Body of pancreas (tissue), 4 donors: ENCODE measurements at places on chromosomes 5 and 9.

DNA sequence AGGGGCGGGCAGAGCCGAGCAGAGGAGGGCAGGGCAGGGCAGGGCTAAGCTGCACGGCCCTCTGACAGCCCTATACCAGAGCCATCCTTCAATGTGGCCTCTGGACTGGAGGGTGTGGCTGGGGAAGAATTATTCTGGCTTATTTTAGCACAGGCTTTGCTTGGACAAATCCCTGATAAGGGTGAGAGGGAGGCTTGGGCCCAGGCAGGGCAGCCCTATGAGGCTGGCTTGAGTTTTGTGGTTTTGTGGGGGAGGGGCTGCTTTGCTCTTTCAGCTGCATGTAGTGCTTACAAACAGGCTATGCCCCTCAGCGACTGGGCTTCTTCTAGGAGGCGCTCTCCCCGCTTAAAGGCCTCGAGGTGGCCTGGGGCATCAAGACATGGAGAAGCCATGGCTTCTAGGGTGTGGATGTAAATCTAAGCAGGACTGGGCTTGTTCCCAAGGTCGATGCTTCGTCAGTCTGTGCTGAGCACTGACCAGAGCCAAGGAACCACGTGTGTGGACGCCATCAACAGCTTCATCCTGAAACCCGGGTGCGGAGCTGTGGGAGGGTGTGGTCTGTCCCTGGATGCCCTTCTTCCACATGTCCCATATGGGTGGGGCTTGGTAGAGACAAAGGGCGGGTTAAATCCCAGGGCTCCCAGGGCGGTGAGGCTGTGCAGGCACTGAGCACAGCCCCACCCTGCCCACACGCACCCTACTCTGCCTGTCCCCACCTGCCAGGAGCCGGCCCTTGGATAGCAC lies 45.7 kb upstream of the IPPK start:
- H3K27me3 ChIP-seq: no peaks in the 10 kb centered on the region
- no peaks in the 10 kb centered on the region for H3K4me1 ChIP-seq
- DNase-seq: no peak
- H3K36me3 ChIP-seq: peaks cover 24% of the 10 kb centered on the region
- H3K4me3 ChIP-seq: no peak overlapping the region

GRCh38 chr5:125950012-125950615 lies 473.1 kb upstream of the GRAMD2B start:
- DNase-seq: no peak
- no peak overlapping the region for H3K4me3 ChIP-seq
- H3K36me3 ChIP-seq: no peaks in the 10 kb centered on the region
- H3K27me3 ChIP-seq: no peaks in the 10 kb centered on the region

GRCh38 chr5:39143151-39143860 lies 69.1 kb upstream of the RICTOR start:
- no peaks in the 10 kb centered on the region for H3K36me3 ChIP-seq
- H3K4me3 ChIP-seq: no peak overlapping the region
- no peak overlapping the region for H3K27ac ChIP-seq
- H3K4me1 ChIP-seq: no peaks in the 10 kb centered on the region
- DNase-seq: no peak

- no peak overlapping the region for H3K4me3 ChIP-seq
- peaks cover 24% of the 10 kb centered on the region for H3K4me1 ChIP-seq
- H3K27ac ChIP-seq: peak overlapping the region; percentile 5
- H3K36me3 ChIP-seq: no peaks in the 10 kb centered on the region
- peak; percentile 19 for DNase-seq
- H3K27me3 ChIP-seq: no peaks in the 10 kb centered on the region
These were observed 6.5 kb upstream of the C9 start for GRCh38 chr5:39370555-39371366.

- DNase-seq: no peak
- no peaks in the 10 kb centered on the region for H3K4me1 ChIP-seq
- H3K36me3 ChIP-seq: no peaks in the 10 kb centered on the region
- H3K4me3 ChIP-seq: no peak overlapping the region
These were observed 8.9 kb downstream of the AGXT2 start for GRCh38 chr5:35038891-35039290.

DNA sequence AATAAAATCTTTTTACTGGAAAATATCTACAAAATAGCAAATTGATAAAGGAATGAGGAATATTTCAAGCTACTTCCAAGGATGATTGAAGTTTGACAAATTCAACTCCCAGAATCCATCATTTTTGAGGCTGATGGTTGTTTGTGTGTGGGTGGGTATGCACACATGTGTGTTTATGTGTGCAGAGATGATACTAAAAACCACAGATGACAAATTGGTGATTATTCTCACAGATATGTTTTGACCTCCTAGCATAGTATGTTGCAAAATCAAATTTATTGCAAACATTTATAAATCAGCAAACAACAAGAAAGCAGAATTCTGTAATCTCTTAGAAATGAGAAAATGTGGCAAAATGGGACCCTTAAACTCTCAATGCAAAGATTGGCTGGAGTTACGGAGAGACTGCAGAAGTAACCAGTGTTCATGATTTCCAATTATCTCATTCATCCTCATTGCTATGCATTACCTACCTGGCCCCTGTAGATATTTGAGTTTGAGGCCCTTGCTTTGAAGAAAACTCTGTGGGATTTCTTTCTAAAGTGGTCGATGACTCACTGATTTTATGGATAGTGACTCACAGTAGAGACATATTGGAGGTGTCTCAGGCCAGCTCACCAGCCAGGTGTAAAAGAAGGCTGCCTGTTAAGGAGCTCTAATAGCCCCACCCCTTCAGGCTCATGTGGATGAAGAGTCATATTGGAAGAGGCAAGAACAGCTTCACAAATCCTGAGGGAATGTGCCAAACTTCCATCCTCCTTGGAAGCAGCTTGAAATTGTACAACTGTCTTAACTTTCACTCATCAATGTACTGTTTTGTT lies 44.6 kb upstream of the TMC1 start:
- DNase-seq: peak; percentile 30
- H3K36me3 ChIP-seq: no peaks in the 10 kb centered on the region
- H3K4me3 ChIP-seq: no peak overlapping the region
- peaks cover 28% of the 10 kb centered on the region for H3K4me1 ChIP-seq
- peak overlapping the region; percentile 57 for H3K27ac ChIP-seq

DNA sequence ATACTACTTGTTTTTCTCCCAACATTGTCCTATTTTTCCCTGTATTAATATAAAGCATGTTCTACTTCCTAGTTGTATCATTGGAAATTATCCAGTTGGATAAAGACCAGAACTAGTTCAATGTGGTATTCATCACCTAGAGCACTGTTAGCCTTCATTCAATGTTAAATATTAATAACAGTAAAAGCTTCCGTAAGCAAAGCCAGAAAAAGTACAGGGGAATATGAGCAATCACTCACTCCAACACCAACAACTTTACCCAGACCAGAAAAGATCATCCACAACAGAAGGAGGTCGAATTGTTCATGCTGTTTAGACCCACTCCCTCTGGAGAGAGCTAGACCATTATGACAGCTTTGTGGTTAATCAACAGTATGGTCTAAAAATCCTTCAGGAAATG lies 728.4 kb downstream of the MAT2B start:
- H3K4me1 ChIP-seq: peaks cover 11% of the 10 kb centered on the region
- no peaks in the 10 kb centered on the region for H3K27me3 ChIP-seq
- no peak for DNase-seq
- H3K36me3 ChIP-seq: no peaks in the 10 kb centered on the region
- peak overlapping the region; percentile 26 for H3K27ac ChIP-seq

- peak; percentile 71 for DNase-seq
- no peaks in the 10 kb centered on the region for H3K27me3 ChIP-seq
- no peak overlapping the region for H3K4me3 ChIP-seq
- H3K4me1 ChIP-seq: peaks cover 77% of the 10 kb centered on the region
These were observed 60.2 kb upstream of the SLC25A51 start for GRCh38 chr9:37963936-37964739.

DNA sequence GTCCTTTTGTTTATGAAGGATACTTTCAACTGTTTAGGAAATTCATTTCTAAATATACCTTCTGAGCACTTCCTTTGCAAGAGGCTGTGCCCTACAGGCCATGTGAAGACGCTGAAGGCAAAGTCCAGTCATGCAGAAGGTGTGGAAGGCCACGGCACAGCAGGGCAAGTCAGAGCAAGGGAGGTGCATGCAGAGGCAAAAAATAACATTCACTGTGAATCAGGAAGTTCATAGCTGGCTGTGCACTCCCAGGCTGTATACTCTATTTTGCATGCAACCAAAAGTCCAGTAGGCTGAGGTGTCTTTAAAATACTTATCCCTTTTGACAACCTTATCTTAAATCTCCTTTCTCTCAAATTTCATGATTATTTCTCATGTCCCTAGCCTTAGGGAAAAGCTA lies 50.3 kb downstream of the GNAQ start:
- peak; percentile 51 for DNase-seq
- H3K27me3 ChIP-seq: no peaks in the 10 kb centered on the region
- no peak overlapping the region for H3K4me3 ChIP-seq
- peak overlapping the region; percentile 31 for H3K27ac ChIP-seq
- H3K36me3 ChIP-seq: no peaks in the 10 kb centered on the region

DNA sequence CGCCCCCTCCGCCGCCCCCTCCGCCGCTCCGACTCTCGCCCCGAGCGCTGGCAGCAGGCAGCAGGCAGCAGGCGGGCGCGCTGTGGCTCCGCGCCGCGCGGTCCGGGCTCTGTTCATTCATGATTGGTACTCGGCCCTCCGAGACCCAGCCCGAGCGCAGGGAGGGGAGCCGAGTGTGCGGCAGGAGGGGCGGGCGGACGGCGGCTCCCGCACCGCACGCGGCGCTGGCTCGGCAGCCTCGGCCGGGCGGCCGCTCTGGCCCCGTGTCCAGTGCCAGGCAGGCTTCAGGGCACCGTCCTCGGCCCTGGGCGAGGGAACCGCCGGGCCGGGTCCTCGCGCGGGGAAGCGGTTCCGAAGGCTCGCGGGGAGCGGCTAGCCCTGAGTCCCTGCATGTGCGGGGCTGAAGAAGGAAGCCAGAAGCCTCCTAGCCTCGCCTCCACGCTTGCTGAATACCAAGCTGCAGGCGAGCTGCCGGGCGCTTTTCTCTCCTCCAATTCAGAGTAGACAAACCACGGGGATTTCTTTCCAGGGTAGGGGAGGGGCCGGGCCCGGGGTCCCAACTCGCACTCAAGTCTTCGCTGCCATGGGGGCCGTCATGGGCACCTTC lies at the start of gene KCNIP1:
Gene KCNIP1, plus strand, starts transcription at position 31 of the 607 bp plus-strand sequence.
- peaks cover 6% of the 10 kb centered on the region for H3K4me1 ChIP-seq
- no peak within 1 kb of the TSS for H3K4me3 ChIP-seq
- no peak within 1 kb of the TSS for H3K27ac ChIP-seq
- no peaks in the 10 kb centered on the region for H3K27me3 ChIP-seq
- peak; percentile 24 for DNase-seq
- H3K36me3 ChIP-seq: no peaks in the 10 kb centered on the region

DNA sequence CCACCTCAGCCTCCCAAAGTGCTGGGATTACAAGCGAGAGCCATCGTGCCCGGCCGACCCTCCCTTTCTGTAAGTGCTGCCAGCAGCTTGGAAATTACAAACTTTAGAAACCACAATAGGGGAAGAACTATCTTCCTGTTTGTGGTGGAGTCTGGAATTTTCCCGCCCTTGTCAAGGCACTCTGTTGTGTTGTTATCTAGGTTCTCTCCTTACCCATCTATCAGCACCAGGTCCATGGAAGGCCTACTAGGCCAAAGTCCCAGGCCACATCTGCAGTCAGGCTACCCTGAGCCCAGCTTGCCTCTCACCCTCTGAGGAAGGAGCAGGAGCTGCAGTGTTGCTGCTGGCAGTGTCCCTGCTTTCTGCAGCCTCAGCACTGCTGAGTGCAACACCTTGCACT lies 214.9 kb downstream of the MCTP1 start:
- no peak for DNase-seq
- H3K36me3 ChIP-seq: no peaks in the 10 kb centered on the region
- H3K27ac ChIP-seq: no peak overlapping the region
- H3K27me3 ChIP-seq: no peaks in the 10 kb centered on the region
- no peaks in the 10 kb centered on the region for H3K4me1 ChIP-seq
- H3K4me3 ChIP-seq: no peak overlapping the region

DNA sequence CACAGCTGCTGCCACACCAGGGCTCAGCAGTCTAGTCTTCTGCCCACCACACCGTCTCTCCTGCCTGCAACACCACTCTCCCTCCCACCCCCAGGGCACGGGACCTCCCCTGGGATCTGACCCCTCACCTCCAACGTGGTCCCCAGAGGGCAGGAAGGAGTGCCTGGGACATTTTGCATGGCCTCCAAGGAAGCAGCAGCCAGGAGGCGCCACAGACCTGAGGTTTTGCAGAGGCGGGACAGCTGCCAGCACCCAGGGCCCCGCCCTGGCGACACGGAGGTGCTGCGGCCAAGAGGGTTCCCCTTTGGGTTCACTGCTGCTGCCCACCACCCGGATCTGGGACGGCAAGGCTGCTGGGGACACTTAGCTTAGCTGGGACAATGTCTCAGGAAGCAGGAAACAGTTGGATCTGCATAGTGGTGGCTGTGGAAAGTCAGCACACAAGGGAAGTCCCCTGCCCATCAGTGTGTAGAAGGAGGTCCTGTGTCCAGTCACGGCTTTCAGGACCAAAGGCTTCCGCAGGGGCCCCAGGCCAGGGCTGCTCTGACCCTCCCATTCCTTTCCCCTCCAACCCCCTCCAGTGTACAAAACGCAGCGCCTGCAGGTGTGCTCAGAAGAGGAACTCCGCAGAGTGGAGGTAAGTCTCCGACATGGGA lies 13.8 kb downstream of the PROP1 start:
- no peaks in the 10 kb centered on the region for H3K27me3 ChIP-seq
- DNase-seq: peak; percentile 74
- peaks cover 10% of the 10 kb centered on the region for H3K4me1 ChIP-seq

DNA sequence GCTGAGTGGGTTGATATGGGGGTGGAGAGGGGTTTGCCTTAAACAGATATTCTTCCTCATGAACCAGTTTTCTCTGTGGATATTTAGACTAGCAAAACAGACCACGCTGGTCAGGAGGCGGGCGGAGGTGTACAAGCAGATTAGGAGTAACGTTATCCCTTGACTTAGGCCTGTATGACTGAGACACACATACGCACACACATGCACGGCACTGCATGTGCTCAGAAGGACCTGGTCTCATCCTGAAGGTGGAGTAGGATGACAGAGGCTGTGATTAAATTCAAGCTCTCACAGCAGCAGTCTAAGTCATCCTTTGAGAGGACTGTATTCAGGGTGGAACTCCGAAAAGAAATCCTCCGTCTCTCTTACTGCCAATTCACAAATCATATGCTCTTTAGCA lies 209.7 kb downstream of the DIRAS2 start:
- no peaks in the 10 kb centered on the region for H3K4me1 ChIP-seq
- H3K27me3 ChIP-seq: no peaks in the 10 kb centered on the region
- H3K4me3 ChIP-seq: no peak overlapping the region
- H3K27ac ChIP-seq: no peak overlapping the region
- DNase-seq: no peak
- H3K36me3 ChIP-seq: no peaks in the 10 kb centered on the region

GRCh38 chr5:137923856-137924255 lies 34.6 kb downstream of the PKD2L2 start:
- no peaks in the 10 kb centered on the region for H3K36me3 ChIP-seq
- no peak overlapping the region for H3K27ac ChIP-seq
- no peak for DNase-seq

DNA sequence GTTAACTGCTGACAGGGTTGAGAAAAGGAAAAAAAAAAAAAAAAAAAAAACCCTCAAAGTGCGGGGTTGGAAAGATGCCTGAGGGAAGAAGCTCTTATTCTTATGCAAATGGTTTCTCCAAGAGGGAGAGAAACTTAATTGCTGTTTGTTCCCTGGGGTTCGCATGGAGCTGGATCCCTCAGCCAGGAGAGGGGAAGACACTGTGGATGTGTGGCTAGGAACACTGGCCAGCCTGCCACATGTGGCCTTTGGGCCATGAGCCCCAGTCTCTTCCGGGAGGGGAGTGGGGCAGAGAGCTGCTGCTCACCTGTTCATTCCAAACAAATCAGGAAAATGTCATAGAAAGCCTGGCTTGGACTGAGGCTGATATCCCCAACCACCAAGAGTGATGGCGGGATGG lies 9.4 kb upstream of the SCGB3A2 start:
- no peaks in the 10 kb centered on the region for H3K27me3 ChIP-seq
- no peaks in the 10 kb centered on the region for H3K36me3 ChIP-seq
- H3K27ac ChIP-seq: no peak overlapping the region
- no peak overlapping the region for H3K4me3 ChIP-seq
